Activated T-cell treated with anti-CD3 and anti-CD28 coated beads, Interleukin-2, amount 50 U/mL, for 72 hours (primary cell): ENCODE measurements at places on chromosomes 3 and 15. TPM values are rescaled to one million over a fixed set of nuclear protein-coding genes. Genes with fewer than 3 reads are reported as not detected.
A peak's percentile ranks its signal among the peaks of the same experiment; 100 is the strongest.

DNA sequence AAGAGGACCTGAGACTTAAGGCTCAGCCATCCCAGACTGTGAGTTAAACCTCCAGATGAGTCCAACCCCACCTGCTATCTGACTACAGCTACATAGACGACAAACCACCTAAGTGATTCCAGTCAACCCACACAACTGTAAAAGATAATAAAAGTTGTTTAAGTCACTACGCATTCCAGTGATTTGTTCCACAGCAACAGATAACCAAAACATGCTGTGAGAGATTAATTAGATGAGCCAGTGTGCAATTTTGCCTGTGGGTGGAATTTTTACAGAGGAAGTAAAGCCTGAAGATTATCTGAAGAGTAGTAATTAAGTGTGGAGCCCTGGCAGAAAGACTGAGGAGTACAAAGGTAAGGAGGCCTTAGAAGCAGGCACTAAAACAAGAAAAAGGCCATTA lies 5.4 kb downstream of the BTBD1 start:
- H3K27ac ChIP-seq: no peak overlapping the region
- no peak for DNase-seq
- no peaks in the 10 kb centered on the region for H3K27me3 ChIP-seq
- no peak overlapping the region for H3K4me3 ChIP-seq
- H3K36me3 ChIP-seq: peaks cover 7% of the 10 kb centered on the region
- no peaks in the 10 kb centered on the region for H3K4me1 ChIP-seq

- no peak for DNase-seq
- no peaks in the 10 kb centered on the region for H3K4me1 ChIP-seq
- no peak overlapping the region for H3K27ac ChIP-seq
- no peaks in the 10 kb centered on the region for H3K36me3 ChIP-seq
Measured at GRCh38 chr3:107899990-107900651, 190.7 kb downstream of the CD47 start.

Gene CCR8
- 1.2 TPM for total RNA-seq

Gene OR5K2
- total RNA-seq: not detected

DNA sequence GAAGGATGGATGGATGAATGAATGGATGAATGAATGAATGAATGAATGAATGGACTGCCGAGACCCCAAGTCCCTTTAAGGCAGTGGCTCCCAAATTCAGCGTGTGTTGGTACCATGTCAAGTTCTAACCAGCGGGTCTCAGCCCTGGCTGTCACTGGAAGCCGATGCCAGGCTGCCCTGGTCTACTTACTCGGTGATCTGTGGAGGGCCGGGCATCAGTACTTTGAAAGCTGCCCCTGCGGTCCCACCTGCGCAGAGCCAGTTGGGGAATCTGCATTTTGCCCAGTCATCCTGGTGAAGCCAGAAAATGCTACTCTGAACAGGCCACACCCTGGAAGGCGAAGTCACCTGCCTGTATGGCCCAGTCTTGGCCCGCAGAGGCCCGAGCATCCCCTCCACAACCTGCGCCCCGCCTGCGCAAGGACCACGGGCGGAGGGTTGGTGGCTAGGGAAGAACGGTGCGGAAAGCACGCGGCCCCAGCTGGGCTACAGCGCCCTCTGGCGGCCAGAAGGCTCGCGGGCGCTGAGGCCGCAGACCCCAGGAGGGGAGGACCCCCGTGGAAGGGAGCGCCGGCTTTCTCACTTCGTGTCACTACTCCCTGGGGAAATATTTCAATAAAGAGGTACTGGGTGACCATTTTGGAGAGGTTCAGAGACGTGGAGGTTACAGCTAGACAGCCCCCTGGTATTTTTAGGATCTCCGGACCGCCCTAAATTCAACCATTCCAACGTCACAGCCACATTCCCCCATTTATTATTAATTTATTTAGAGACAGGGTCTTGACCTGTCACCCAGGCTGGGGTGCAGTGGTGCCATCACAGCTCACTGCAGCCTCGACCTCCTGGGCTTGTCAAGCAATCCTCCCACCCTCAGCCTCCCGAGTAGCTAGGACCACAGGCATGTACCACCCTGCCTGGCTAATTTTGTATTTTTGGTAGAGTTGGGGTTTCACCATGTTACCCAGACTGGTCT lies 34.9 kb downstream of the PRKCD start:
- H3K36me3 ChIP-seq: no peaks in the 10 kb centered on the region
- no peaks in the 10 kb centered on the region for H3K27me3 ChIP-seq
- peaks cover 17% of the 10 kb centered on the region for H3K4me1 ChIP-seq
- H3K27ac ChIP-seq: no peak overlapping the region
- no peak overlapping the region for H3K4me3 ChIP-seq
- peak; percentile 75 for DNase-seq

DNA sequence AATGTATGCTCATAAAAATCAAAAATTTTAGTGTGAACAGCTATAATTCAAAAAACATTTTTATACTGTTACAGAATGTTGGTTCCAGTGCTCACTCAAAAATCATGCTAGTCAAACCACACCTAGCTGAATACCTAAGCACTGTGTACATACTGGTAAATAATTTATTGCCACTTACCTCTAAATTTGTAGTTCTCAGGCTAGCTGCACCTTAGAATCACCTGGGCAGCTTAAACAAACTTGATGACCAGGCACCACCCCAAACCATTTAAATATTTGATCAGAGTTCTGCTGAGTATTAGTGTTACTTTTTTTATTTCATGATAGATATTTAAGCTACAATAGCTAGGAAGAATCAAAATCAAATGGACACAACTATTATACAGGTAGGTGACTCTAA lies 32.3 kb upstream of the TMCO5A start:
- H3K27ac ChIP-seq: no peak overlapping the region
- no peaks in the 10 kb centered on the region for H3K36me3 ChIP-seq
- H3K4me3 ChIP-seq: no peak overlapping the region
- no peak for DNase-seq
- peaks cover 3% of the 10 kb centered on the region for H3K4me1 ChIP-seq

Gene IRAK2
- total RNA-seq: 11.8 TPM
